ENCODE measurements at places on chromosomes 3 and 15.

GRCh38 chr3:146709969-146710368 lies 104.8 kb upstream of the PLSCR5 start:
- no peak for DNase-seq

- DNase-seq, result no peak
Observed at GRCh38 chr3:182440101-182440500, 353.2 kb upstream of the ATP11B start.

DNA sequence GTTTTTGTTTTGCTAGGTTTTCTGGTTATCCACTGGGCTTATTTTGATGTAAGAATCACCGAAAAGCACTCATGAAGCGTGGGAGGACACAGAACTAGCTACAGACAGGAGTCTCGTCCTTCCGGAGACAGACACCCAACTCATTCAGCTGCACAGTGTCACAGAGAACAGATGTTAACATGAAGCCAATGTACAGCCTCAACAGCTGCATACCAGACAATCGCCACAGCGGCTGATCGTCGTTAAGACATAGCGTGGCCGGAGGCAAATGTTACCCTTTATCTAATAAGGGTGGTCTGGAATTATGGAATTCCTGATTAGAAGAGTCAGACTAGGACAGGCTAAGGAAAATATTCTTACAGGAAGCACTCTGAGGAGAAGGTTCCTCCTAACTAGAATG lies 1.1 kb upstream of the PYGO1 start:
- no peak for DNase-seq

GRCh38 chr3:17535274-17535673 lies 207.2 kb downstream of the TBC1D5 start:
- no peak for DNase-seq

DNA sequence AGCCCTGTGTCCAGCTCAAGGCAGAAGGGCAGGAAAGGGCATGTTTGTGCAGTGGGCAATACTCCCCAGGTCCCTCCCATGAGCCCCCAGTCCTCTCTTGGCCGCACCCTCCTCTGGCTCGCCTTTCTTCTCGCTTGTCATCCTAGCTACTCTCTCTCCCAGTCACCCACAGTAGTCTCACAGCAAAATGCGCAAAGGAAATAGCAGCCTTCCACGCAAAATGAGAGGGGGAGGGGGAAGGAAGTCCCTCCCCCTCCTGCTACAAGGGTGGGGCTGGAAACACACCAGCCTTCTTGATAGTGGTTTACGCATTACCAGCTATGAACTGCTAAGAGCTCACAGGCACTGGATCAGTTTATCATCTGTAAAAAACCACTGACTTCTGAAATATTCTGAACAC lies 83.8 kb downstream of the GADL1 start:
- DNase-seq, result no peak

DNA sequence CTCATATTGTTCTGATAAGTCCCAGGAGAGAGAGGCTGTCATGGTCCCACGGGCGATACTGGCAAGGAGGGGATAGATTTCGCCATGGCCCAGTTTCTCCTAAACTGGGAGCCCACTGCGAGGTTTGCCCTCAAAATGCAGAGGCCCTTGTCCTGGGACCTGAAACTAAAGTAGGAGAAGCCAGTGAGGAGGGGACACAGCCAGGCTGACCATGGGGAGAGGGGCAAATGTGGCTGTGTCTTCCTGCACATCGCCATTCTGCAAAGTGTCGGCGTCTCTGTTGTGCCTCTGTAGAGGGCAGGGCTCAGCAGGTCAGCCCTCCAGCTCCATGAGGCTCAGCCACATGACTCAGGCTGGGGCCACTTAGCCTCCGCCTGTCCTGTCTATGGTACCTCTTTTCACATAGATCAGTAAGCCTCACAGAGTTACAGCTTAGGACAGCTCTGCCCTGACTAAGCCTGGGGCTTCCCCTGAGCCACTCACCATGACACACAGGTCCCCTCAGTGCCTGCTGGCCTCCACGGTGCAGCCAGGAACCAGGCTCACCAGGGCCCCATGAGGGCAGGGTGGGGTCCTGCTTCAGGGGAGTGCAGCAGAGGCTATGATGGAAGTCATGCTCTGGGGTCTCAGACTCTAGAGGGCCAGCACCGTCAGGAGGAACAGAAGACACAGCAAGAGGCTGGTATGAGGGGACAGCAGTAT lies 28.6 kb upstream of the PLXNA1 start:
- no peak for DNase-seq

GRCh38 chr3:132543011-132543739 lies 53.9 kb upstream of the ACKR4 start:
- peak; percentile 74 for DNase-seq

DNA sequence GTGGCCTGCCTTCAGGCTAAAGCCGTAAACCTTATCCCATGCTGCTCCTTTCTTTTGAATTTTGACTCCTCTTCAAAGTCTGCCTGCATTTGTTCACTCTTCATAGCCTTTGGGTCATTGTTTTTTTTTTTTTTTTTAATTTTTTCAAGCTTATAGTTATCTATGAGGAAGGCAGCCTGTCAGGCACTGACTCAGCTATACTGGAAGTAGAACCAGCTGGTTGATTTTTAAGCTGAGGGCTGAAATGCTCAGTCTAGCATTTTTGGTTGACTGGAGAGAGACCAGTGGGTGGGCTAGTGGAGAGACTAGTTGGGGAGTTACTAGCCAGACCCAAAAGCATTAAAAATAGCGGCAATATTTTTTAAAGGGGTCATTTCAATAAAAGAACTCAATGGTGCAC lies 44.1 kb downstream of the C3orf20 start:
- DNase-seq, result peak; percentile 34

DNA sequence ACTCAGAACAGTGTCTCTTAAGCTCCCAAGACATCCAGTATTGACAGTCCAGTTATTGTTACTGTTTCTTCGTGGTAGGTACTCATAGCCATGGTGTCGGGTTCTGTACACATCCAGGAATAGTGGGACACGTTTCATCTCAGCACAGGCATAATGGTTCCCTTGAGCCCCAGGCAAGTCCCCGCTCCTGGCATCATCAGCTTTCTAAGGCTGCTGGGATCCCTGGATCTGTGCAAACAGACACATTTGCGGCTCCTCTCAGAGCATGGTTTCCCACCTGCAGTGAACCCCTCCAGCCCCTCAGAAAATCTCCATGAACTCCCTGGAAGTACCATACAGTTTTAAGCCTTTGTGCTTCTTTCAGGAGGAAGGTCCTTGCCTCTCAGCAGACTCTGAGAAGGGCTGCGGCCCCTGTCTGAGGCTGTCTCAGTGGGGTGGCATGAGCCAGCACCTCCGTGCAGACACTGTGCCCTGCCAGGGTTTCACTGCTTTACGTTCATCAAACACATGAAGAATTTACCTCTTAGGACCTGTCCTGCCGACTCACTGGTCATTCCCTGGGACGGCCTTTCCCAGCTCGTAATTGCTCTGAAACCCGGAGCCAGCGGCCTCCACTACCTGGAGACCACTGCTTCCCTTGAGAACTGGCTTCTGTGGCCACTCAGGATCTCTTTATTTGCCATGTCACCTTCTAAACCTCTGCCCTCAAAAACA lies 124.9 kb downstream of the LRRK1 start:
- DNase-seq, result no peak

- DNase-seq, result peak; percentile 27
Observed at GRCh38 chr3:152909180-152909883, 74.4 kb downstream of the P2RY1 start.

DNA sequence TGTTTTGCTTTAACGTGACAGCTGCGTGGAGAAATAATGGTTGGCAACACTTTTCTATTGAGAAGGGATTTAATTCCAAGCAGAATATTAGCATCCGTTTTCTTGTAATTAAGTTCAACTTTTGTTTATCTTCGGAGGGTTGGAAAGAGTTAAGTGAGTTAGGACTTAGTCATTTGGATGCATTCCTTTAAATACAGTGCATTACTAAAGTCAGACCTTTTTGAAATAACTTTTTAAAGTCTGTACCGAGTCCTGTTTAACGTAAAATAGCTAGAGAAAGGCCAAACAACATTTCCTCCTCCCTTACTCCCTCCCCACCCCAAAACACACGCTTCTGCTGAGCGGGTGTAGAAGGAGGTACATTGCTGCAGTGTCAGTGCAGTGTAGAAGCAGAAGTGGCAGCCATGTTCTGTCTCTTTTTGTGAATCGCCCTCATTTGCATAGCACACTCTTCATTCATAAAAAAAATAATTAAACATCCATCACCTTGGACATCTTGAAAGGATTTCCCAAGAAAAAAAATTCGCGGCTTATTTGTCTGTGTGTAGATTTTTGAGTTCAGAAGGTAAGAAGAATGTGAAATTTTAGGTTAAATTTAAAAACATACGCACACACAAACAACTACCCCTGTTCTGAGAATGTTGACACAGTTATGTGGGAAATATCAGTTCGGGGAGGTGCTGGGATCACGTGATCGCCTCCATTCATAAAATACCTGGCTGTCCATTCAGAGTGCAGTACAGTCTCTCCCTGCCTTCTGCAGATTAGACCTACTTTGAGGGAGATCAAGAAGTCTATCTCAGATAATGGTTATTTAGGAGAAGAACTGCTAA lies 1.6 kb downstream of the SPRED1 start:
- peak; percentile 39 for DNase-seq

GRCh38 chr3:18772699-18773305 lies 347.7 kb upstream of the SATB1 start:
- no peak for DNase-seq

DNA sequence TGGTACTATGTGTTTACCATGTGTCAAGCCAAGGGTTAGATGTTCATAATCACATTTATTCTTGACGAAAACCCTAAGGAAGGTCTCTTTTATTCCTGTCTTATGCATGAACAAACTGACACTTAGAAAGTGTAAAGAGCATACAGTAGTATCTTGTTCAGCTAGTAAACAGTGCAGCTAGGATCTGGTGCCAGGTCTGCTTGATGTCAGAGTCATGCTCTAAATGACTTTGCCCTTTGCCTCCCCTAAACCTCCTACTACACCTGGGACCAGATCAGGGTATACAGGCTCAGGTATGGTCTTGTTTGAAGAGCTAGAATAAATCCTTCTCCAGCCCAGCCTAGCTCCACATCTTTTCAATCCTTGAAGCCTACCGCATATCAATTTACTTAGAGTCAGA lies 232.4 kb downstream of the ADAMTSL3 start:
- no peak for DNase-seq

DNA sequence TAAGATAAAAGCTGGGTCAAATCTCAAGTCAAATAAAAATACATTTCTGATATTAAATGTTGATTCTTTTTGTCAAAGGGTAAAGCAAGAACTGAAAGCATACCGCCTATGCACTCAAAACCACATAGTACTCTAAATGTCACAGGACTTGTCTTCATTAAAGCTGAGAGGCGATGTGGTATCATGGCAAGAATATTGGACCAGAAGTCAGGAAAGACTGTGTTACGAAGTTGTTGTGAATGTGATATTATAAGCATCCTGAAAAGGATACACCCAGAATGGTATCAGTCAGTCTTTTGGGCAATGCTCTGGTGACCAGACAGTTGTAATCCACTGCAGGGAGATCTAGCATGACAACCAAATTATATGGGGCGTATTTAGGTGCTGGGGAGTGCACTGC lies 33.8 kb downstream of the TIGIT start:
- DNase-seq, result no peak

DNA sequence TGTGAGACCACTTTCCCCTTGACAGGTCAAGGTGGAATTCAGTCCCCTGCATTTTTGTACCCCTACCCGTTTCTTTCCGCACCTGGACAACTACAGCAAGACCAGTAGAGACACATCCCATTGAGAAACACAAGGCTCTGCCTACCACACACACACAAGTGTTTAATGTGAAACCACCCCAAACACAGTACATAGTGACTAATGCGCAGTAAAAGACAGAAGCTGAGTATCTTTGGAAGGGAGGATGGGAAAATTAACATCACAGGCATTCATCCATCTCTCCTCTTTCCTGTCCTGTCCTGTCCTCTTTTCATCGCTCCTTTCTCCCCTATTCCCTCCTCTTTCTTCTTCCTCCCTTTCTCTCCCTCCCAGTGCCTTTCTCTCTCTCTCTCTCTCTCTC lies 64.8 kb downstream of the SCN11A start:
- no peak for DNase-seq

GRCh38 chr3:46926039-46926438 lies 48.5 kb downstream of the PTH1R start:
- DNase-seq, result no peak

GRCh38 chr3:119912220-119912619 lies 130.3 kb downstream of the NR1I2 start:
- DNase-seq, result no peak

GRCh38 chr15:62343397-62343796 lies 178.3 kb upstream of the C2CD4B start:
- DNase-seq, result no peak

- DNase-seq, result no peak
Observed at GRCh38 chr3:118970819-118971218, 63.8 kb downstream of the IGSF11 start.

GRCh38 chr3:123725652-123726400 lies 141.0 kb upstream of the HACD2 start:
- no peak for DNase-seq

DNA sequence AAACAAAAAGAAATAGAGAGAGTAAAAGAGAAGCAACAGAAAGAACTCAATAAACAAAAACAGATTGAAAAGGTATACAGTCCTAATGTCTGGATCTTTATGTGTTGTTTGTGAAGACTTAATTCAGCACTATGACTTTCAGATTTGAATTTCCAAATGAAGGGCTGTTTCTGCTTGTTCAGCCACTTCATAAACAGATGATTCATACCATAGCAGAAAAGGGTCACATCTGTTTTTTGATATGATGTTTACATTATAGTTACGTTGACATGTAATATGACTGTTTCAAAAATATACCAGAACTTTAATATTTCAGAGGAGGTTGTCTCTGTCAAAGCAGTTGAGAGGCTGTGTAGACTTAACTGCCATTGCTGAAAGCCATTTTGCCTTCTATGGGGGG lies 24.1 kb downstream of the ASB14 start:
- no peak for DNase-seq

GRCh38 chr3:168988853-168989252 lies 674.7 kb downstream of the MECOM start:
- DNase-seq, result no peak

- no peak for DNase-seq
Observed at GRCh38 chr3:196996454-196997265, 28.0 kb upstream of the PIGZ start.

GRCh38 chr3:86991840-86992435 lies 989 bp upstream of the VGLL3 start:
- no peak for DNase-seq

DNA sequence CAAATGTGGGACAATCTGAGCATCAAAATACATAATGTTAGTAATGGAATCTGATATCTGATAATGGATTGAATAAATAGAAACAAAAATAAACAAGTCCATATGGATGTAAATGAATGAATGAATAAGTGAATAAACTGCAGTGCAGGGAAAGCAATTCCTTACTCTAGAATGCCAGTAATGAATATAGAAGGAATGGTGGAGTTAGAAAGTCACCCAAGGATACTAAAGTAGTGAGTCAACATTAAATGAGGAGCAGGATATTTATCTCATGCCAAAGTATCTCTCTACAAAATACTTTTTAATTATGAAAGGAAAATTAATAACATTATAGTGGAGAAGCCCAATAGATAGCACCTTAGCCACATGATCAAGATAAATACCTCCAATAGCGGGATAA lies 300.3 kb downstream of the FEZF2 start:
- DNase-seq, result peak; percentile 28

DNA sequence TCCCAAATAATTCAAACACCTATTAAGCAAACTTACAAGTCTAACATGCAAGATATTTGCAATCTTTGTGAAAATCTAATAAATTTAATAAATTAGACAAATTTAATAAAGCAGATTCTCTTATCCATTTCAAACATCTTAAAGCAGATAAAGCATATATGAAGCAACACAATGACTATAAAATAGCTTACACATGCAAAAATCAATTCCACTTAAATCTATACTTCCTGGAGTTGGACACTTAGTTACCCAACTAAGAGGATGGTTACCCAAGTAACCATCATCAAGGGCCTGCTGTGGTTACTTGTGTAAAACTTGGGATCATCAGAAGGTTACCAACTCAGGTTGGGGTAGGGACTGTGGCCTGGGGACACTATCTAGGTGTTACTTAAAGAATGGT lies 206.8 kb downstream of the CD47 start:
- DNase-seq, result no peak
